Activated T-cell treated with anti-CD3 and anti-CD28 coated beads, Interleukin-2, amount 50 U/mL, for 4 hours (primary cell): ENCODE measurements at places on chromosomes 4 and X.

DNA sequence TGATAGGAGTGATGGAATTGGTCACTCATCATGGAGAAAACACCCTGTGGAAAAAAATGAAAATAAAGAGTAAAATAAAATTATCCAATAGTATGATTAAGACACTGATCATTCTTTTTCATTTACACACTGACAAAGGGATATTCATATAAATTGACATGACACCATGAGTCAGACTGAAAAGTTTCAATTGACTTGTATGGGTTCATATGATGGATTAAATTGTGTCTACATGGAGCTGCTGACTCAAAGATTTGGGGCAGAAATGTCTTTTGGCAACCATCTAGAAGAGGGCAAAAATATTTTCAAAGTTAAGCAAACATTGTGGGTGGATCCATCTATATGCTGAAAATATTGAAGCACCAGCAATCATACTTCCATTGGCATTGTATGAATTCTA lies 153.4 kb upstream of the PPP3CA start:
- no peak for DNase-seq

DNA sequence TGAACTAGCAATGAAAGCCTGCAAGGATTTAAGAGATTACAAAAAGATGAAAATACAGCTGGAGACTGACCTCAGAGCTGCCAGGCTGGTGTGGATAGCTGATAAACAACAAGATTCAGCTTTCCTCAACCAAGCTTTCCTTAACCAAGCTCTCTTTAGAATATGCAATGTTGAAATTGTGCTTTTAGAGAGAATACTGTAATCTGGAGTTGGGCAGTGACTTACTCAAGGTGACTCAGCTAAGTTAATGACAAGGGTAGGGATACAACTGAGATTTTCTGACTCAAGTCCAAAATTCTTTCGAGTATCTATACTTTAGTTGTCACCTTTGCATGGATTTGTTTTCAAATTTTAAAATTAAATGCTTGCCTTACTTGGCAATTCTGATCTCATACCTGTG lies 98.0 kb downstream of the AMMECR1 start:
- DNase-seq = no peak

DNA sequence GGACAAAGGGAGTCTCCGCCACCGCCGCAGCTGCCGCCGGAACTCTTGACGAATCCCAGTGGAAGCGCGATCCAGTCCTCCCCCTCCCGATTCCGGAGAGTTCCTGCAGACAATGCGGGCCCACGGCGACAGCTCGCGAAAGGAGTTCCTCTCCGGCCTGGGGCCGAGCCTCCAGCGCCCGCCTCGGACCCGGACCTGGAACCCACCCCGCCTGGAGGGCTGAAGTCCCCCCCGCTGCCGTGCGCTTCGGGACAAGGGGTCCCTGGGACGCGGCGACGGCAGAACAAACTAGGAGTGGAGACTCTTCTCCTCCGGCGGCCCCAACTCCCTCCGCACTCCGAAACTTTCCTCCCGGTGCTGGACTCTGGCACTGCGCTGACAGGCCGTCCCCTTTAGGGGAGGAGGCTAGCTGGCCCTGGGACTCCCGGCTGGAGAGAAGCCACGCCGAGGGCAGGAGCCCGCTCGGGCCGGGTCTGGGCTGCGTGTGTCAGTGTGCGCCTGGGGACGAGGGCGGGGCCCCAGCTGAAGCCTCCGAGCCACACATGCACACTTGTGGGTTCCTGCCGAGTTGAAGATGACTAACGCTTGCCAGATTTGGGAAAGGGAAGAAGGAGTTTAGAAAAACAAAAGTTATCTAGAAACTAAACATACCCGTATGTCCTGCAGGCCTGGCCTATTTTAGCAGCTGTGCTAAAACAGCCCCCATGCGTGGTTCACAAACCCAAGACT lies at the start of gene ANTXR2:
Gene ANTXR2 (minus strand): TSS at position 486 of the 729 bp plus-strand sequence. CDS start 669 bp downstream, outside the sequence.
- peak; percentile 66 for DNase-seq

DNA sequence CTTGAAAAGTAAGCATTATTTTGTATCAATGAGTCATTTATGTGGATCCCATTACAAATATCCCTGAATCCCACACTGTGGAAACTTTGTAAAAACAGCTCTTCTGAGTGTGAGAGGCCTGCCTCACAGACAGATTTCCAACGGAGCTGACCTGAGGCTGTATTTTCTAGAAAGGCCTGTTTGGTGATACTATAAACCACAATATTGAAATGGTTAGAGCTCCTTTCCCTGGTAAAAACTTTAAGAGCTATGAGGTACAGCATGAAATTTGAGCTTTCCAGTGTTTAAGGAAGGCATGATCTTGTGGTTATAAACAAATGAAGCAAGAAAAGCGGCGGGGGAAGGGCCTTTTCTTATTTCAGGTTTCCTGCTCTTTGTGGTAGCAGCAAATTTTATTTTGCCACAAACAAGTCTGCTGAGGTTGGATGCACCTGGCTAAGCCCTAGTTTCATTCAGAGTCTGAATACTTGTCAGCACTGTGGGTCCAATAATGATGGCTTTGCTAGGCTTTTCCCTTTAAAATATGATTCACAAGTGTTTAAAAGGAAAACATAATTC lies 86.8 kb upstream of the ETNPPL start:
- no peak for DNase-seq

GRCh38 chr4:120399826-120400225 lies 333.2 kb upstream of the MAD2L1 start:
- DNase-seq = no peak

GRCh38 chrX:12580548-12580947 lies 210.7 kb upstream of the PRPS2 start:
- DNase-seq = no peak

GRCh38 chr4:31234494-31234893 lies 514.3 kb downstream of the PCDH7 start:
- no peak for DNase-seq

GRCh38 chr4:37715889-37716402 lies 29.8 kb upstream of the RELL1 start:
- no peak for DNase-seq

- DNase-seq = no peak
These were observed 1066.9 kb upstream of the PCDH7 start for GRCh38 chr4:29653221-29653620.
